ENCODE measurements at places on chromosomes 4 and X.

DNA sequence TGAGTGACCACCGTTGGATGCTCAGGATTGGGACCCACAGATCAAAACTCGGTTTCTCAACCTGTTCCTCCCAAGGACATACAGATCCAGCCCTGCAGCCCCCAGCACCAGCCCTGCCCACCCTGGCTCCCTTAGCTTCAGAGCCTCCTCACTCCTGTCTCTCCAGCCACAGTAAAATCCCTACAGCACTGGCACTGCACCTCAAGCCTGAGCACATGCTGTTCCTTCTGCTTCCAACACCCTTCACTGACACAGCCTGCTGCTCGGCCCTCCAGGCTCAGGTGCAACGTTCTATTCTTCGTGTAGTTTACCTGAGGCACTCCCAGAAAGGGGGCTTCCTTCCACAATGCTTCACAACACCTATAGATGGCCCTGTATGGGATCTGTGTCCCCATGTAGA is 163.6 kb downstream of the EVC2 start:
- no peak for DNase-seq

GRCh38 chr4:120435179-120435578 is 368.5 kb upstream of the MAD2L1 start:
- no peak for DNase-seq

DNA sequence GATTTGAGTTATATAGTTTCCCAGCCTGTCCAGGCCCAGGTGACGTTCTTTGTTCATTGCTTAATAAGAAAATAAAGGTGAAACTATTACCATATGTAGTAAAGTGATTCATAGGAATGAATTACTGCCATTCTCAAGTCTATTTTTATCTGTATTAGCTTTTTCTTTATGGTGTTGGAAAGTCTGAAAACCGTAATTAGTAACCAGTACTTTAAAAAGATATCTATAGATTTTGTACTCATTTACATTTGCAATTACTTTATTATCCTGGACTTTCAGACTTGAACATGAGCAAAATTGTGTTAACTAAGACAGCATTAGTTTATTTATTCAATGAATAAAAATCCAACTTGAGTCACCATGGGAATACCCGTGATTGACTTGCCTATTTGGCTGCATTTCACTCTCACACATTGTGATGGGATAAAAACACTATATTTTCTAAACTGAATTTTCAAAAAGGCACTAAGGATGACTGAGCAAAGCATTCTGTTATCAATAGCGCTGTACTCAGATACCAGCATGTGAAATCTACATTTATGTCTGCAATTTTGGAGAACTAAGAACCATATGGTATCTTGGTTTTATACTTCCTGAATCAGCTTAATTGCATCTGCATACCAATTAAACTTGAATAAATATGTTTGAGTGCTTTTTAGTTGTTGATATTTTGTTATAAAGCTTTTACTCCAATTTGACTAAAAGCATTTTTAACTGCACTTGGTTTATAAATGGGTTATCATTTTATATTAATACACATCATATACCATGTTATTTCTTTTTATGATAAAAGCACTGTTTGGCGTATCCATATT is 154.6 kb downstream of the CCSER1 start:
- DNase-seq: no peak

DNA sequence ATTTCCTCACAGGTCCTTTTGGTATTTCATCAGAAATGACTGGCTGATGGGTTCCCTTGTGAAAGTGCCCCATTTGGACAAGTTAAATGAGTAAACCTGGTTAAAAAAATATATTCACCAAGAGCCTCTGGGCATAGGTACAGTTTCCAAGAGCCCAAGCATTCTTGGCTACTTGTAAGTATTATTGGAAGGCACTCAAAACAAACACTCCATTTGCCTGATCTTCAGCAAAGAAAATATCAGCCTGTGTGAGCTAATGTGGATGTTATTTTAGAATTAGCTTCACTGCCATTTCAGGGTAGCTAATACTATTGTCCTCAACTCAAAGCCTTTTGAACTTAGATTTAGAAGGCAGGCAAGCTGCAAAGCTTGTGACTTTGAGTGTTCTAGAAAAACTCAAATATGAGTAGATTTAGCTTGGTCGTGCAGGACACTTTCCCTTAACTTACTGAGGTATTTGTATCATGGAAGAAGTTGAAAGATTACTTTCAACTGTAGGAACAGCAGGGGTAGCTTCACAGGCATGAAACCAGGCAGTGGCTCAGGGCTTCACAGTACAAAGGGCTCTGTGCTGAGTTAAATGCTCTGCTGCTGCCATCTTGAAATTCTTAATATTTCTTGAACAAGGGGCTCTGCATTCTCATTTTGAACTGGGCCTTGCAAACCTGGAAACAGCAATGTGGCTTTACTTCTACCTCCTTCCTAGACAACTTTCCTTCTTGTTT is 177.2 kb downstream of the AMELX start:
- DNase-seq: no peak

GRCh38 chr4:48898733-48899431 is 7.7 kb downstream of the OCIAD2 start:
- no peak for DNase-seq

GRCh38 chr4:135548711-135549110 is 1347.1 kb upstream of the PABPC4L start:
- DNase-seq: no peak

DNA sequence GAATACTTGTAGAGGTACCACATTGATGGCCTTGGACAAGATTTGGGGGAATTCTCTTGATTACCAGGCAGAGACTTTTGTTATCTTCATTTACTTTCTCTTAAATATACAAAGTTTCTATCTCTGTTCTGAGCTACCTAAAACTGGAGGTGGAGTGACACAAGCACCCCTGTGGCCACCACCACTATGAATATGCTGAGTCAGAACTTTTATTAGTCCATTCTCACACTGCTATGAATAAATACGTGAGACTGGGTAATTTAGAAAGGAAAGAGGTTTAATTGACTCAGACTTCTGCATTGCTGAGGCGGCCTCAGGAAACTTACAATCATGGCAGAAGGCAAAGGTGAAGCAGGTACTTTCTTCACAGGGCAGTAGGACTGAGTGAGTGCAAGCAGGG is 67.1 kb downstream of the RTL3 start:
- no peak for DNase-seq

DNA sequence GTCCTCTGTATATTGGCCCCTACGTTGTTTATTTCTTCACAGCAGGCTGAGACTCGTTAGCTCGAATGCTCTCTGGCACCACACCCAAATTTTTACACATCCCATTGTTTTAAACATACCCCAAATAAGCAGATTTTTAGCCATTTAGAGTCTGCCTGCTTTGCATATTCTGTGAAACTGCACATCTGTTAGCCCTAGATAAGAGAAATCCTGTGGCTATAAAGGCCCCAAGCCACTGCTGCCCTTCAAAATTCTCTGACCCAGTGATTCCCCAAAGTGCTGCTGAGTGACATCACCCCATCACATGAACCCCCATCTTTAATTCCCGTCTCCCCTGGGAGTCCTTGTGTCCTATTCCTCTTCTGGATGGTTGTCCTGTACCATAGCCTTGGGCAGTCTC is 20.8 kb downstream of the TEX13C start:
- DNase-seq: no peak

DNA sequence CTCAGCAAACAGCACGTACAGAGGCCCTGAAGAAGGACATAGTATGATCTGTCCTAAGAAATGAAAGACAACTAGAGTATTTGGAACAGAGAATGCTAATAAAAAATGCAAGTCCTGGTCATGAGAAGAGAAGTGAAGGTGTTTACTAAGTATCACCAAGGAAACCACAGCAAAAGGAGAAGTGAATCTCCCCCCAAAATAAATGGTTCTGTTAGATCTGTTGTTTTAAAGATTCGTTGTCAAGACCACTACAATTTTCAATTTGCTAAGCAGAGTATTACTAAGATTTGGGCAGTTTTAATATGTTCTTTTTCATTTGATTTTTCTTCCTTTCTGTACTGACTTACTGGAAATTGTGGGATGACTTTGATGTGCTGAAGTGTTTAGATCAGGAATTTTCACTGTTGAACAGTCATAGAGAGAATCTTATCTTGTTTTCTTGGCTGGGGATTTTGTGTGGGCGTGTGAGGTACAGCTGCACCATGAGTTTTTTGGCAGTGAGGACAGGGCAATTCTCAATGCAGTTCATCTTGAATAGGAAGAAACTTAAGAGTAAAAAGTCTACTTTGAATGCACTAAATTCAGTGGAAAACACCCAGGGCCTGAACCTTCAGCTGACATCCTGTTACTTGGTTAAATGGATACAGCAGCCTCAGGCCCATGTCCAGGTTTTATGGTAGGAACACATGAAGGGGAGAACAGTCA is 132.2 kb downstream of the STIM2 start:
- DNase-seq: no peak

DNA sequence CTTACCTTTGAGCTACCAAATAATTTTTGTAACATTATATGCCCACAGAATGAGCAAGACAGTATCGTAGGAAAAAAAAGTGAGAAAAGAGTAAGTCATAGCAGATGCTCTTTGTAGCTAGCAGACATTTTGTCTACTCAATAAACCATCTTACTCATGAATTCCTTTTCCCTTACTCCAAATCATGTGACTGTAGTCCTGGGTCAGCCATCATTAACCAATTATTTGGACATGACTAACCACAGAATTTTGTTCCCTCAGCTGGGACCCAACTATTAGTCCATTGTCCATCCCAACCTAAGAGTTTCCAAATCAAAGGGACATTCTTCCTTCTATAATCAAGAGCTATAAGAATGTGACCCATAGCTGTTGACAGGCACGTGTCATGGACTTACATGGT is 11.4 kb downstream of the UBE2D3 start:
- DNase-seq: no peak

GRCh38 chrX:95728446-95728845 is 956.2 kb upstream of the DIAPH2 start:
- no peak for DNase-seq

DNA sequence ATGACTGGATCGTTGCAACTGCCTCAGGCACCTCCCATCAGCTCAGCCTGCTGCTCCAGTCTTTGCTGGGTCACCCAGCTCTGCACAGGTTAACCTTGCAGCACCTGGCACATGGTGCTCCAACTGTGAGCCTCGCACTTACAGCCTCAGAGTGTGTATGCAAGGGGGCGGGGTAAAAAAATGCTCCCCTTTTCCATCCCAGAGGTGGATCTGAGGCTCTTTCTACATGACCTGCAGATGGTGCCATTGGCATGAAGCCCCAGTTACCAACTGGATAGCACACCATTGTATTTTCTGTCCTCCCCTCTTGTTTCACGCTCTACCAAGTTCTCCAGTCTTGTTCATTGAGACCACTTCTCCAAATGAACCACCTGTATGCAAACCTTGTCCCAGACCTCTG is 46.2 kb upstream of the TRPC3 start:
- no peak for DNase-seq

GRCh38 chrX:119735467-119735866 is 22.9 kb upstream of the SOWAHD start:
- no peak for DNase-seq

DNA sequence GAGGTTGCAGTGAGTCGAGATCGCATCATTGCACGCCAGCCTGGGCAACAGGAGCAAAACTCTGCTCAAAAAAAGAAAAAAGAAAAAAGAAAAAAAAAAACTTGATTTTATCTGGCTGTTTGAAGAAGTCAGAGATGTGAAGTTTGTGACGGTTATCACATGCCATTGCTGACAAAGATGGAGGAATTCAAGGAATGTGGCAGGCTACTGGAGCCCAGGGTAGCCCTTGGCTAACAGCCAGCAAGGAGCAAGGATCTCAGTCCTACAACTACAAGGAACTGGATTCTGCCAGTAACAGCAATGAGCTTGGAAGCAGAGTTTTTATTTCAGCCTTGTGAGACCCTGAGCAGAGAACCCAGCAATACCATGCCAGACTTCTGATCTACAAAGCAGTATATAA is 24.3 kb upstream of the TET2 start:
- no peak for DNase-seq

DNA sequence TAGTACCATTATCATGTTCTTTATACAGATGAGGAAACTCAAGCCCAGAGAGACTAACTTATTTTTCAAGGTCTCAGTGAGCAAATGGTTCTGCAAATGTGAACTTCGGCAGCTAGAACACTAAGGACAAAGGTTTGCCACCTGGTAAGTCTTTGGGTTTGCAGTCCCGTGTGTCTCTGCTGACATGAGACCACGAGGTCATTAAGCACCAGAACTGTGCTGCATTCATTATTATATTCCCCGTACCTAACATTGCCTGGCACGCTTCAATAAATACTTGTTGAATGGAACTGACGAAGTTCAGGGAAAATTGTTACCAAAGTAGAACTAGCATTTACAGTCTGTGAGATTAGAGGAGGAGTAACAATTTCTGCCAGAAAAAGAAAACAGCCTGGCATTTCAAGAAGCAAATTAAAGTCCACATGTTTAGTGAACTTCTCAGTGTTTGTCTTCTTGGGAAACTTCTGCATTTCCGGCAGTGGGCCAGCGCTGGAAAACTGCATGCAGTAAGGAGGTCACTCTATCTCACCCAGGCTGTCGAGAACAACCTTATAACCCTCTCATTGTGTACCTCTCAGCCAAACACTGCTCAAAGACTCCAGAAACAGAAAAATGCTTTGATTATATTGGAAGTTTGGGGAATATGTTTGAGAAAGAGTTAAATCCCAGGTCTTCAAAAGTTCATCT is 67.4 kb upstream of the CPEB2 start:
- no peak for DNase-seq

GRCh38 chrX:131058136-131058868 is at the start of gene ARHGAP36:
Gene ARHGAP36 (plus strand): TSS chrX:131058346. CDS start chrX:131081666, 23,320 bp downstream.
- no peak for DNase-seq

DNA sequence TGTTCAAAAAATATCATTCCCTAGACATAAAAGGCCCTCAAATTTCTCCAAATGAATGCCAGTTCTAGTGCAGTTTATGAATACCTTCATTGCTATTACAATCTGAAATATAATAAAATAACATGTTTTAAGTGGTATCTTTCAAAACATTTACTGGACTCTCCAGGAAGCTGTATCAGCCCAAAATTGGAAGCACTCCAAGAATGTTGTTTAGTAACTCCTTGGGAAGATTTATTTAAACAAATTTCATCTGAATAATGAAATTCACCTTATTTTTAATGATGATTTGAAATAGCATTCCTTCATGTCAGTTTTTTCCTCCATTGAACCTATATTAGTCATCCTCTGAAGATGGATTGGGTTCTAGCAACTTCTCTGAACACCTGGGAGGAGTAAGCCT is 217.2 kb upstream of the PCDH18 start:
- DNase-seq: no peak

GRCh38 chr4:90648791-90649190 is 521.6 kb downstream of the CCSER1 start:
- no peak for DNase-seq

DNA sequence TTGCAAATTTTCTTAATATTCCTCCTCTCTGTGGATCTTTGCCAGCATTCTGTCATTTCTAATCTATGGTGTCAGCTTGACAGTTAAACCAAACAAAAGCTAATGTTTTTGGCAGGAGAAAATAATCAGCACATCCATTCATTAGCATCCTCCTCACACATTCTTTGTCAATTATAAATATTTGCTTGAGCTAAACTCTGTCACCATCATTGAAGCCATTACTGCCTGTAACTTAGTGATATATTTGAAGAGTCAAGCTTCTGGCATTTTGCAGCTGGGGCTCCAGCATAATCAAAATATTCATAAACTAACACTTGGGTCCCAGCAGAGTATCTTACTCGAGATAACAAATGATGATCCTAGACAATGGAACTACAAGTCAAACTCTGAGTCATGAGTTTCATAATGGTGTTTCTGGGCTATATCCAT is 126.1 kb downstream of the EIF4E start:
- DNase-seq: no peak
